ENCODE measurements at places on chromosomes 6 and 20.

DNA sequence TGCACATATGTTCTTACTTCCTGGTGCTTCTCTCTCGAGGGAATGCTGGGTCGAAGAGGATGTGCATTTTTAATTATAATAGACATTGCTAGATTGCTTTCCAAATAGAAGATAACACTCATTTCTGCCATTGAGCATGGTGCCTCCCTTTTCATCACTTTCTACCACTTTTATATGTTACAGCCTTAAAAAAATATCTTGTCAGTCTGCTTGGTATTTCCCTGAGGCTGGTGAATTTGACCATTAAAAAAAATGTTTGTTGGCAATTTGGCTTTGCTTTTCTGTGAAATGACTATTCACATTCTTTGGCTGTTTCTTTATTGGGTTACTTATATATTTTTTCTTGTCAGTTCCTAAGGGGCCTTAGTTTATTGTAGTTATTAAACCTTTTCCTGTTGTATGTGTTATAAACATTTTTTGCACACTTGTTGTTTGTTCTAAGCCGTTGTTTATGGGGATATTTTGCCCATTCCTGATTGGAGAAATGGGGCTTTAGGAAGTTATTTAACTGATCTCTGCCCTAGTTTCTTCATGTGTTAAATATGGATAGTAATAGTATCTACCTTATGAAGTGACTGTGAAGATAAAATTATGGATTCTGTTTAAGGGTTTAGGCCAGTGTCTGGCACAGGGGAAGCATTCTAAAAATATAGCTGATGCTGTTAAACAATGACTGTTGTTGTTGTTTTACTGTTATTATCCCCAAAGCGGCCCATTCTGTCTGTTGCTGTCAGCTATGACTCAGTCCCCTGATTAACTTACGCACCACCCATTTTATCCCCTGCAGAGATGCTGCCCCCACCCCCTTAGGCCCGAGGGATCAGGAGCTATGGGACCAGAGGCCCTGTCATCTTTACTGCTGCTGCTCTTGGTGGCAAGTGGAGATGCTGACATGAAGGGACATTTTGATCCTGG lies 3.8 kb downstream of the DDR1 start:
- no peak for DNase-seq

GRCh38 chr6:74557236-74557635 lies 648.6 kb downstream of the COL12A1 start:
- no peak for DNase-seq

GRCh38 chr6:56604186-56604585 lies 38.5 kb downstream of the DST start:
- no peak for DNase-seq

GRCh38 chr6:5453546-5453945 lies 192.2 kb downstream of the FARS2 start:
- no peak for DNase-seq

GRCh38 chr6:73743081-73743480 lies 47.1 kb downstream of the CD109 start:
- no peak for DNase-seq

- no peak for DNase-seq
Measured at GRCh38 chr6:119985952-119986736, 636.6 kb upstream of the MAN1A1 start.

- no peak for DNase-seq
Measured at GRCh38 chr6:49826743-49827406, 39.5 kb downstream of the CRISP1 start.

GRCh38 chr6:6729971-6730370 lies 141.5 kb downstream of the LY86 start:
- no peak for DNase-seq

- no peak for DNase-seq
Measured at GRCh38 chr6:108127826-108128225, 38.0 kb upstream of the NR2E1 start.
